ENCODE measurements at places on chromosomes 11 and 22.
A peak's percentile ranks its signal among the peaks of the same experiment; 100 is the strongest.

DNA sequence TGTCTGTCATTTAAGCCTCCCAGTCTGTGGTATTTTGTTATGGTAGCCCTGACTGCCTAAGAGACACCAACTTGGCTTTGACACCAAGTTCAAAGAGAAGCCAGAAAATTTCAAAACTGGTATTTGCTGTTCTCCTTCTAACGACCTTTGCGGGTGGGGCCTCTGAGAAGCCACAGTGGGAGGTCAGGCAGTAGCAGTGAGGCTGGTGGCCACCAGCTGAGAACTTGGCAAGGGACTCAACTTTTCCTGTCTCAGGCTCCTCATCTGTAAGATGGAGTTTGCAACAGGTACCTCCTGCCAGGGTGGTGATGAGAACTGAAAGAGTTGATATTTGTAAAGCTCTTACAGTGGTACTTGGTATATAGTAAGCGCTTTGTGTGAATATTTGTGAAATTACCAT is 183.4 kb downstream of the BCR start:
- DNase-seq = no peak

- no peak for DNase-seq
These were observed 44.4 kb upstream of the BARX2 start for GRCh38 chr11:129331217-129331616.

DNA sequence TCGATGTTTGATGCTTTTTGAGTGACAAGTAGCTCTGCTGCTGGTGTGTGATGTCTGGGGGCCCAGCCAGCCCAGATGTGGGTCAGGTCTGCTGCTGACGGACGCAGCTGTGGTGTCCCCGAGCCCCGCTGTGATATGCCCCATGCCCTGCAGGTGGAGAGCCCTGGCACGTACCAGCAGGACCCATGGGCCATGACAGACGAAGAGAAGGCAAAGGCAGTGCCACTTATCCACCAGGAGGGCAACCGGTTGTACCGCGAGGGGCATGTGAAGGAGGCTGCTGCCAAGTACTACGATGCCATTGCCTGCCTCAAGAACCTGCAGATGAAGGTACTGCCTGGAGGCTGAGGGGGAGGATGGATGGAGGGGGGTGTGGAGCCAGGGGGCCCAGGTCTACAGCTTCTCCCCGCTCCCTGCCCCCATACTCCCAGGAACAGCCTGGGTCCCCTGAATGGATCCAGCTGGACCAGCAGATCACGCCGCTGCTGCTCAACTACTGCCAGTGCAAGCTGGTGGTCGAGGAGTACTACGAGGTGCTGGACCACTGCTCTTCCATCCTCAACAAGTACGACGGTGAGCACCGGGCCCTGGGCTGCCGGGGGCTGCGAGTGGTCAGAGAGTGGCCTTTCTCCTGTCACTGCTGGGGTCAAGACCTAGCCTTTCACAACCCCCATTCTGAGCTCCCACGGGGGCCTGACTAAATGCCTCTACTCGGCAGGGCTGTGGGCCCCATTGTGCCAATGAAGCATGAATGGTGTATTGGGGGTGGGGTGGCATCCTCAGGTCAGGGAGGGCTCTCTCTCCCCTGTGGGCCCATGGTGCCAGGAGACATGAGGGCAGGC is 7.3 kb downstream of the AIP start:
- DNase-seq = no peak

- no peak for DNase-seq
These were observed 22.8 kb downstream of the OSBP2 start for GRCh38 chr22:30717331-30717921.

GRCh38 chr11:2264366-2265053 is 5.9 kb downstream of the ASCL2 start:
- no peak for DNase-seq

- DNase-seq = peak; percentile 38
These were observed 50.7 kb downstream of the TP53I11 start for GRCh38 chr11:44899959-44900358.

- DNase-seq = no peak
These were observed 69.5 kb downstream of the AMBRA1 start for GRCh38 chr11:46524201-46524770.

GRCh38 chr11:8268530-8269400 is 5.1 kb upstream of the LMO1 start:
- DNase-seq = no peak

DNA sequence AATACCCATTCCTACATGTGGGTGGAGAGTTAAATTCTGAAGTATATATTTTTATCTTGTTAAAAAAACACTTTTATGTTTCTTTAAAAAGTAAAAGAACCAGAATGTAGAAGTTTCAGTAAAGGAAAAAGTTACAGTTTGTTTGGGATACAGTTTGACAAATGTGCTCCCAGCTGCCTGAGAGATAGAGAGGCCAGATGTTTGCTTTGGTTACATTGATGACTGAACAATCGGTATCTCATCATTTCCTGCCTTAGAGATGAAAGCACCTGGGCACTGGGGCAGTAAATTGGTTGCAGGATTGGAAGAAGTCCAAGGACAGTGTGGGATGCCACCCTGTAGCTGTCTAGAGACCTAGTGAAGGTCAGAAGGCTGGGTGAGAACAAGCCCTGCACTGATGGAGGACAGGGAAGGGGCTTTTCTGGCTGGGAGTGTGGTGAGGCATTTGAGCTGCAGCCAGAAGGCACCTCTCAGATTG is 16.6 kb downstream of the MED15 start:
- no peak for DNase-seq
